ENCODE measurements at places on chromosomes 12 and 14. TPM values are rescaled to one million over a fixed set of nuclear protein-coding genes. Genes with fewer than 3 reads are reported as not detected.

Gene TBC1D30
- total RNA-seq, result 19.6 TPM

Gene CCDC38
- total RNA-seq, result not detected

Gene CD69
- 1.4 TPM for total RNA-seq

Gene ATG101
- total RNA-seq, result 35.8 TPM

Gene ZNF10
- 24.8 TPM for total RNA-seq

Gene RITA1
- total RNA-seq, result 25.9 TPM

Gene ADCY4
- total RNA-seq, result 3.5 TPM

Gene SELPLG
- 9.1 TPM for total RNA-seq

Gene ACSM4
- total RNA-seq, result not detected

Gene SLCO1B1
- total RNA-seq, result not detected

Gene PLXNC1
- 53.3 TPM for total RNA-seq

GRCh38 chr14:72892879-72893635, 844 bp downstream of the DPF3 start:
- DNase-seq, result no peak

GRCh38 chr14:68926236-68926635, 52.9 kb downstream of the ACTN1 start:
- DNase-seq, result no peak

- DNase-seq, result peak; percentile 98
These were observed 32.8 kb downstream of the ARID4A start for GRCh38 chr14:58331111-58331510.

DNA sequence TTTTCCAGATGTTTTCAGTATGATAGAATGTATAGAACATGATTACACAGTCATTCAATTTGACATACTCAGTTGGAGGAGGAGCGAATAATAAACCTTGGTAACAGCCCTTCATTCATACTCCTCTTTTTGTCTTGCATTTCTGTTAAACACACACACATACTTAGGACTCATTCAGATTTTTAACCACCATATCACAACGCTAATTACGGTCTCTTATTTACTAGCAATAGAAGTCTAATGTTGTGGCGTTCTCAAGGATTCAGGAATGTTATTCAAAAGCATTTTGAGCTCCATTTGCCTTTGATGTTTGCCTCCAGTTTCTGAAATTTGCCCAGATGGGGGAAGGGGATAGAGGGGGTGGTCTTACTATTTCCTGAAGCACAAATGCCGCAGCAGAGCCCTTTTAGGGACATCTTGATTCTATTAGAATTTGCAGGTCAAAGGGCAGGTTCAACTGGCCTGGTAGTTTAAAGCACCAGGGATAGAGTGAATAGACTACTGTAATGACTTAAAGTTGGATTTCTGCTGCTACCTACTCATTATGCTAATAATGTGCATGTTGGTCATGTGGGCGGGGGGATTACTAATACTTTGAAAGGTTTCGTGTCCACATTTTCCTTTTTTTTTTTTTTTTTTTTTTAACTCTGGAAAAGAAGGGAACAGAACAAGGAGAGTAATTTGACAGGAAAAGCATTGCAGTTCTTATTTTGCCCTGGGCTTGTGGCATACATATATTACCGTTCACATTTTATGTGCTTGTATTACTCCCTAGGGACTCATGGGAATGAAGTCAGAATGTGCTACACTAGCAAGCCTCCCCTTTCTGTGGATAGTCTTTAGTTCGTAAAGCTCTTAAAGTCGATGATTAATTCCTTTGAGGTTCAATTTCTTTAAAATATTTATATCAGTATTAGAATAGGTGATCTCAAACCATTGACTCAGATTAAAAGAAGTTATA, 226.8 kb downstream of the FBXL14 start:
- no peak for DNase-seq

DNA sequence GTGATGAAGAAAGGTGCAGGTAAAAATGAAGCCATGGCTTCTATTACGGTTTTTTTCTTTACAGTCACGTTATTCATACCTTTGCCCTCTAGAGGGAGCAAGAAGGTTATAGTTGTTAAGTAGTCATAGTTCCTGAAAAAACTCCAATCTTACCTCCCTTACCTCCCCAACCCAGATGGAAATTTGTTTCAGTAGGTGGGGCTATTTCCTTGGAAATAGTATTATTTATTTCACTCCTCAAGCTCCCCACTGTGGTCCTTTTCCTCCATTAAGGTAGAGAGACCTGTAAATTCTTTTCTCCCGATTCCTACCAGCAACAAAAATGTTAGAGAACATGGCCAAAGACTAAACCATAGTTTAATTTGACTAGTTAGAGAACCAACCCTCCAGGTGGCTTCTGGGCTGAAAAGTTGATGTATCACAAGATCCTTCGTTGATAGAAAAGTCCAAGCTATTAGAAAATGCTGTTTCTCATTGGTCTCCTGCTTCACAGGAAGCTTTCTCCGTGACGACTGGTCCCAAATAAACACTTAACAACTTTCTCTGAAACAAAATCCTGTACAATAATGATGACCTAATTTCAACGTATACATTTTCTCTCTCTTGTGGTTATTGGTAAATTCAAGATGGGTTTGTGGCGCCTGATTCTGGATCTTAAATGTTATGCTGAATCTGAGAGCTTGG, 43.5 kb downstream of the TMX1 start:
- DNase-seq, result peak; percentile 64

DNA sequence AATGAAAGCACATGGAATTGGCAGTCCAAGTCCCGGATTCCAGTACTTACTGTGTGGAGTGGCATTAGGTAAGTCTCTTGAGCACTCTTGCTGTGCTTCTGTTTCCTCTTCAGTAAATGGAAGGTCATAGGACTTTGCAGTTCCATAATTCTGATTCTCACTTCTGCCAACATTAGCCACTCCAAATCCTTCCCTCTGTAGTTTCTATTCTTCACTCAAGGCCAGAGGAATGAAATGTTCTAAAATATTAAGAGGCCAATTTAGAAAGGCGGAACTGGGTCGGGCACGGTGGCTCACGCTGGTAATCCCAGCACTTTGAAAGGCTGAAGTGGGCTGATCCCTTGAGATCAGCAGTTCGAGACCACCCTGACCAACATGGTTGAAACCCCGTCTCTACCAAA, 19.8 kb upstream of the SLC5A8 start:
- no peak for DNase-seq

- no peak for DNase-seq
These were observed 81.2 kb downstream of the TMEM260 start for GRCh38 chr14:56660677-56661389.

DNA sequence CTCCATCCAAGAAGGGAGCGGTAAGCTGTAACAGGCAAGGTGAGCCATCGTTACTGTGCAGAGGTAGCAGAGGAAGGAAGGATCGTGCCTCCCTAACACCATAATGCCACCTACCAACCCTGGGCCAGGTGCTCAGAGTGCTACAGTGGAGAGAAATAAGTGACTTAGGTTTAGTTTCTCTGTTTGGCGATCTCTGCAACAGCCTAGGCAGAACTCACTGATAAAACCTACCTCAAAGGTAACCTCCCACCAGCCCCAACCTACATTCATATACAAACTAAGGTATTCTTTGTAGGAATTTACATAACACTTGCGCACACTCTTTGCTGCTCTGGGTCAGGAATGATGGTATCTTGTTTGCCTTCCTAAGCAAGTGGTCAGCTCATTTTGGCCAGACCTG, 93.4 kb upstream of the TMEM132D start:
- DNase-seq, result no peak

DNA sequence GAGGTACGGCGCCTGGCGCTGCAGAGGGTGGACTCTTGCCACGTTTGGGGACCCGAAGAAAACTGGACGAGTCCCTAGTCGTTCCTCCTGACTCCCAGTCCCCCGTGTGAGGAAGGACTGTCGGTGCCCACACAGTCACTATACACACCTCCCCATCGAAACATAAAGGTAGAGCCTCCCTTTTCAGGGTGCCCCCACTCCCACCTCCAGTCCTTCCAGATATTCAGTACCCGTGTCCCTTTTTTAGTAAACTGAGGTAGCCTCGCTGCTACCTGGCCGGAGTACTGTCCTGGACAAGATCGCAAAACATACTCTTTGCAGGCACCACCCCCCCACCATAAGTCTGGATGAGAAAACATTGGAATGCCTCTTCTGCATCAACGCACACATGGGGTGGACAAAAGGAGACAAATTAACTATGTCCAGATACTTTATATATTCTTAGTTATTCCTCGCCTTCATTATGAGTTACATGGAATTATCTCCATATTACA, 610 bp upstream of the KMT2D start:
- no peak for DNase-seq

GRCh38 chr14:69593018-69593677, 18.2 kb upstream of the SUSD6 start:
- no peak for DNase-seq

- DNase-seq, result no peak
These were observed 47.7 kb upstream of the EVL start for GRCh38 chr14:100017553-100017952.

DNA sequence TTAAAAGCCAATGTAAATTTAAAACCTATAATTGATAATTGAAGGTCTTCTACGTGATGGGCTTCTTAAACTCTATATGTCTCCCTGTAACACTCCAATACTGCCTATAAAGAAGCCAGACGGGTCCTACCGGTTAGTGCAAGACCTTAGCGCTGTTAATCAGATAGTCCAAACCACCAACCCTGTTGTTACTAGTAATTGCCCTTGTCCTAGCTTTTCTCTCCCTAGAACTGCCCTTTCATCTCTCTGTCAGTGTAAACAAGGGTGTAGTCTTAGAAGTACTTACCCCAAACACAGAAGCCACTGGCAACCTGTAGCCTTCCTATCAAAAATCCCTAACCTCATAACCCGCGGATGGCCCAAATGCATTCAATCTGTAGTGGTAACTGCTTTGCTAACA, 243.0 kb upstream of the DIO3 start:
- no peak for DNase-seq

DNA sequence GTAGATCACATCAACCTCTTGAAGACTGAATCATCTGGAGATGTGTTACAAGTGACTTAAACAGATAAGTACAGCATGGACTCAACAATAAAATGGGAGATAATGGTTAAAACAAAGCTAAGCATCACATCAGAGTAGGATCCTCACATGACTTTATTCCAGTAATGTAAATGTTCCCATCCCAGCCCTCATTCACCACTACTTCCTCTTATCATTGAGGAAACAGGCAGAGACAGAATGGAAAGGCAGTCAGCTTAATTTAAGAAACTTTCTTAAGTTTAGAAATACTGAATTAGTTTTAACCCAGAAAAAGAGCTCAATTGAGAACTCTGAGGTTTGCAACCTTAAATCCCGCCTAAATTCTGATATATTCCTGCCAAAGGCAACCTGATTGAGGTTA, 1.2 kb upstream of the ALG10 start:
- DNase-seq, result no peak

DNA sequence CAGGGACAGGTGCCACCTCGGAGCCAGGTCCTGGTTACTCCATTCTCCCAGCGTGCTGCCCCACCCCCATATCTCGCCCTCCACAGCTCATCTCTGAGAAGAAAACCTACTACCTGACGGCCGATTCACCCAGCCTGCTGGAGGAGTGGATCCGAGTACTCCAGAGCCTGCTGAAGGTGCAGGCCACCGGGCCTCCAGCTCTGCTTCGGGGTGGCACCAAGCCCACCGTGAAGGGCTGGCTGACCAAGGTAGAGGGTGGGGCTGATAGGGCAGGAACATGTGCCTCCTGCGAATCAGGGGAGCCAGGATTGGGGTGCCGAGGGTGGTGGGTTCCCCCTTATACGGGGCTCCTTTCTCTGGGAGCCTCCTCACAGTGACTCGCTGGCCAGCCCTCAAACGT, 25.9 kb downstream of the PIGH start:
- DNase-seq, result no peak

All from spinal cord (tissue), 10 donors.